ENCODE measurements at places on chromosomes 16 and 17.
A peak's percentile ranks its signal among the peaks of the same experiment; 100 is the strongest.

GRCh38 chr17:80068301-80069222, 32.1 kb downstream of the CCDC40 start:
- DNase-seq: no peak

DNA sequence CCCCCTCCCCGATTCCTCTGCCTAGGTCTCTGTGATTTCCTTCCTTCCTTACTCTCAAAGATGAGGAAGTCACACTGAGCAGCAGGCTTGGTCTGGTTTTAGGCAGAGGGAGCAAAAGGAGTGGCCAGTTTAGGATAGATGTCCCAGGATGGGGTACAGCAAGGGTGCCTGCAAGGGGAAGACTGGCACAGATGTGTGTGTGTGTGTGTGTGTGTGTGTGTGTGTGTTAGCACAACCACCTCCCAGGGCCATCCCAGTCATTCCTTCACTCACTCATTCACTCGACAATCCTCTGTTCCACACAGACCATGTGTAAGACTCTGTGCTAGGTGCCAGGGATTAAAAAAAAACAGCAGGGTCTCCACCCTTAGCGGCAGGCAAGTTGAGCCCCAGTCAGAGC, 35.9 kb downstream of the TMEM132E start:
- no peak for DNase-seq

GRCh38 chr17:61452301-61453290, at the start of gene TBX4:
Gene TBX4, plus strand, starts transcription at chr17:61452422. Its CDS starts 4,069 bp downstream, at chr17:61456491.
- no peak for DNase-seq

- DNase-seq: no peak
Observed at GRCh38 chr17:58388302-58389190, 28.8 kb downstream of the RNF43 start.

DNA sequence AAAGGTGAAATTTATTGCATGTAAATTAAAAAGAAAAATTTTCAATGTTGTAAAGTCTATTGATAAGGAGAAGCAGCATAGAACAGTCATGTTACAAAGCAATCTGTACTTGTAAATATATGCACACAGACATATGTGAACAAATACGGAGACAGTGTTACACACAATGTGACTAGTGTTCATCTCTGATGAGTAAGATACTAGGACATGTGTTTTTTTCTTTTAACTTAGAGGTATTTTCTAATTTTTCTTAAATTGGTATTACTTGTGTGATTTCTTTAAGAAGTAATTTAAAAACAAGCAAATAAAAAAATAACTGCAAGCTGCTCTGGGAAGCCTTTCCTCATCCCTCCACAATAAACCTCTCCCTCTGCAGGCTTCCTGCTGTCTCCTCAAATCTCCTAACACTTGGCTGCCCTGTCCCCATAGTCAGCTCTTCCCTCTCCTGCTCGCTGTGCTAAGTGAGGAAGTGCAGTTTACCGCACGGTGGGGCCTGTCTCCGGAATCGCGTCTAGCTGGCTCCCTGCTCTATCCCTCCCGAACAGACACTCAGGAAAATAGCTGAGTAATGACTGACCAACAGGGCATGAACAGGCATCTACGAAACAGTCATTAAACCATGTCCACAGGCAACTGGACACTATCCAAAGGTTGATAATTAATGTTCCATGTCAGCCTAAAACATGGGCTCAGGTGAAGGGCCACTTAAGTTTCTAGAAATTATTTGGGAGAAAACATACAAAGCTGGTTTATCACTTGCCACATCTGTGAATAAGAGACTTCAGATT, 35.9 kb downstream of the CMTM4 start:
- peak; percentile 48 for DNase-seq

GRCh38 chr17:35082073-35082657, 18.7 kb upstream of the RFFL start:
- DNase-seq: peak; percentile 73

DNA sequence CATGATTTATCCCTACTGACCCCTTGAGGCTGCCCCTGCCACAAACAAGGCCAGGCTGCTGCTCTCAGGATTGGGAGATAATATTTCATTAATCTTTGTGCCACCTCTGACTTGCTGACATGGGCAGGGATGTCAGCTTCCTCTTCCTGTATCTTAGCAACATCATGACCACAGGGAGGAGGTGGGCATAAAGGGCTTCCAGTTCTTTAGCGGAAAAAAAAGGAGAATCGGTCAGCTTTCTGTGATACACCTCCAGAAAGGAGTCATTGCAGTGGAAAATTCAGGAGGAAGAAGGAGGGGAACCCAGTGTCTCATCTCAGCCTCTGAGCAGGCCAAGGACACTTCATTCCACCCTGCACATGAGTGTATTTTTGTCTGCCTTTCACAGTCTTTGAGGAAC, 206.8 kb upstream of the SDK2 start:
- no peak for DNase-seq

- DNase-seq: peak; percentile 15
Observed at GRCh38 chr16:86929057-86929871, 350.9 kb downstream of the FOXL1 start.

Data from erythroblast (primary cell).